ENCODE measurements at places on chromosomes 7 and 10.

- no peak for DNase-seq
These were observed 80.0 kb downstream of the SDK1 start for GRCh38 chr7:3380886-3381685.

GRCh38 chr10:68876246-68877138, 24.6 kb upstream of the DDX50 start:
- DNase-seq, result no peak

GRCh38 chr7:154672659-154673415, 330.1 kb downstream of the PAXIP1 start:
- DNase-seq, result no peak

DNA sequence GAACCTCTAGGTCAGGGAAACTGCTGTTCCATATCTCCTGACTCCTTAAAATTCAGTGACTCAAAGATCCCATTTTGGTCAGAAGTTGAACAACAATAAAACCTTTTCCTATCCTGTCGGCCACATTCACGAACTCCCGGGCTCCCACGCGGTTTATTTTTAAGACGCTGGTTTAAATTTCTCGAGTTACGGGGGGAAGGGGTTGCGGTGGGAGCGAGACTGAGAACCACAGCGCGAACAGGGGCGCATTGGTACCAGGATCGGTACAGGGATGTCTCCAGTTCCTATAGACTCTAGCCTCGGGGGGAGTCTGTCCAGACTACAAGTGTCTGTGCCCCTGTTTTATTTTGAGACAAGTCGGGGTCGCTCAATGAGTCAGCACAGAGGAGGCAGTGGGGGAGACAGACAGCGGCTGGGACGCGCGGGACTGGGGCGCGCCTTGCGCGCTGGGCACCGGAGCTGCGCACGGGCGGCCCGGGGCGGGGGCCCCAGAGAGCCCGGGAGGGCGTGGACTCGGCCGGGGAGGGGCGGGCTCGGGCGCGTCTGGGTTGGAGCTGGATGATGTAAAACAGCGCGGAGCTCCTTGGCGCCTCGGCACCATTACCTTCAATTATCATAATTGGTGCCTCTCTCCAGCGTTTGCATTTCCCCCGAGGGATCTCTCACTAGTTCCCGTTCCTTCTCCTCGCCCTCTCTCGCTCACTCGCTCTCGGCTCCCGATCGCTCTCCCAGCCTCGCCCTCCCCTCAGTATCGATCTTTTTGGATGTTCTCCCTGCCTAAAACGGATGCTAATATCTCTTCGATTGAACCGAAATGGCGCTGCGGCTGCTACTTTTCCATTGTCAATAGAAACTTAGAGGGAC, 8.7 kb upstream of the BAMBI start:
- DNase-seq, result peak; percentile 92

GRCh38 chr7:135729230-135729629, 1.2 kb upstream of the SLC13A4 start:
- no peak for DNase-seq

GRCh38 chr10:86224354-86225102, 142.1 kb downstream of the GRID1 start:
- no peak for DNase-seq

DNA sequence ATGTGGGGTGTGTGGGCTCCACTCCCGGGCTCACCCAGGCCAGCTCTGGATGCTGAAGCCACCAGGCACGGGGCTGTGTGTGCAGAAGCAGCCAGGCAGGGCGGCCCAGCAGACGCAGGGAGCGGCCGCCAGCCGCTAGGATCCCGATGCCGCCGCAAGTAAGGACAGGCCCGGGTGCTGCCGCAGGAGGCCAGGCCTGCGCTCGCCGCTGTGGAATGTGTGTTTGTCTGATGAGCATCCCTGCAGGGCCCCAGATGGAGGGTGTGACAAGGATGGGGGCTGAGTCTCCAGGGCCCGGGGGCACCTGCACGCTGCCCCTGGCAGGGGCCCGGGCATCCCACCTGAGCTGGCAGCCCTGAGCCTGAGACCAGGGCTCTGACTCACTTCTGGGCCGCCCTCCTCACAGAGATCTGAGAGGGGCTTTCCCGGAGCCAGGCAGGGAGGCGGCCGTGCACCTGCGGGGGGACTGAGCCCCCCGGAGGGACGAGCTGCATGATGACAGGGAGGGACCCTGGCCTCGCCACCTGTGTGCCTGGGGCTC, 101.5 kb downstream of the FOXL3 start:
- DNase-seq, result no peak

DNA sequence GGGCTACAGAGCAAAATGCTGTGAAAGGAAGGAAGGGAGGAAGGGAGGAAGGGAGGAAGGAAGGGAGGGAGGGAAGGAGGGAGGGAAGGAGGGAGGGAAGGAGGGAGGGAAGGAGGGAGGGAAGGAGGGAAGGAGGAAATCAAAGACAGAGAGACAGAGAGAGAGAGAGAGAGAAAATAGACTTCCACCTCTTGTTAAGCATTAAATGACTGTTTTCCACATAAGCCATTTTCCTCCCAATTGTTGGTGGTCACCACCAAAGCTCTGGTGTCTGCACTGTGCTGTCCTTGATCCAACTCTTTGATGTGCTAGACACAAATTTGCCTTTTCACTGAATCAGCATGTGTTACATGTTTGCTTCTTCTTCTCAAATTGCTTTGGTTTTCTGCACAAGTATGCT, 90.7 kb upstream of the INHBA start:
- no peak for DNase-seq

- no peak for DNase-seq
These were observed 210.9 kb downstream of the TEX36 start for GRCh38 chr10:125472010-125472607.

DNA sequence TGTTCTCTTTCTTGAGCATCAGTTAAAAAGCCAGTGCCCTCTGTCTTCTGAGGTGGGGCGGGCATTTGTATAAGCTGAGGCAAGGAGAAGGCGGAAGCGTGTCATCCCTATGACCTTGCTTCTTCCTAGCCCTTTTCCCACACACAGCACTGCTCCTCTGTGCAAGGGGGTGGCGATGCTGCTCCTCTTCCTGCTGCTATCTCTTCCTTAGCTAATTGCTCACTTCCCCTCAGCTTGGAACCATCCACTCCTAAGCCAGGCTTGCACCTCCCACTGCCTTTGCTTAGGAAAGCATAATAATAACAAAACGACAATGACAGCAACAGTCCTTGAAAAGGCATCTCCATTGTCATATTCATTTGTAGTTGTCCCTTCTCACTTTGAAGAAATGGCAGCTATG, 366.9 kb downstream of the PHTF2 start:
- DNase-seq, result no peak

DNA sequence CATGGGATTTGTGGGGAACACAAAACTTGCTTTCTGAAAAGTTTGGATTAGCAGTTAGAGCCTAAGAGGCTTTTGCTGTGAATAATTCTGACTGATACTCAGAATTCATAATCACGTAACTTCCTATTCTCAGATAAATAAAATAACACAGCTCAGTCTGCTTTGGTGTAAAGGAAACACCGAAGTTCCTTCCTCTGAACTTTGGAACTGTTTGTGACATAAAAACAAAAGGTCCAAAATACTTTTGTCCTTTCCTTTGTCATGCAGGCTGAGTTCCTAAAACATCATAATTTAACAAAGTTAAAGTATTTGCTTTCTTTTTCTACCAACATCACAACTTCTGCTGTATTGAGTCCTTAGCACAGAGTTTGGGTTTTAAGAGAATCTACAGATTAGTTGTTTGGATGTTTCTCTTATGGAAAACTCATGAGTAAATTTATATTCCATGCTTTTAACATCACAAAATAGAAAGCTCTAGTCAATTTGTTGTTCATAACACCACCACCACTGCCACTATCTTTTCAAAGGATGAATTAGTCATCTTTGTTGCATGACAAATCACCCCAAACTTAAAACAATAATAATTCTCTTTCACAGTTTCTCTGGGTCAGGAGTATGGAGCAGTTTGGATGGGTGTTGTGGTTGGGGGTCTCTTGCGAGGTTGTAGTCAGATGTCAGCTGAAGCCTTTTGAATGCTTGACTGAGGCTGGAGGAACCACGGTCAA, 123.4 kb downstream of the REEP3 start:
- no peak for DNase-seq

- no peak for DNase-seq
These were observed 13.0 kb upstream of the DLX6 start for GRCh38 chr7:96992192-96993005.

- DNase-seq, result no peak
These were observed 34.8 kb upstream of the AGR2 start for GRCh38 chr7:16839646-16840045.

DNA sequence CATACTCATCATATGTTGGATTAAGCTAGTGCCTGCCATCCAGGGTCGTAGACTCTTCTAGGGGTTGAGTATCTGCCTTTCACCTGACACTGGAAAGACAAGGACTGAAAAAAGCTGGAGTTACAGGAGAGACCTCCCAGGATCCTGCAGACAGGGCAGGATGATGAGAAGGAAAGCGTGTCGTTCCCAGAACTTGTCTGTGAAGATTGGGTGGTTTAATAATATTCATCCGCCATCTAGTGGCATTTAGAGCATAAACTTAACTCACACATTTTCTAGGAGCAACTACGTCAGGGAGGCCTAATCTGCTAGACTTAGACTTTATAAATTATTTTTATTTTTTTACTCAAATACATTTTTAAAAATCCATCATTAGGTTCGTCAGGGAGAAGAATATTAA, 59.6 kb downstream of the ADRB1 start:
- peak; percentile 41 for DNase-seq

Data from NCI-H1048 (cell line).